ENCODE measurements at places on chromosomes 3 and 15. TPM values are rescaled to one million over a fixed set of nuclear protein-coding genes. Genes with fewer than 3 reads are reported as not detected.

GUCA1C gene
- not detected for total RNA-seq

CCR3 gene
- total RNA-seq, result not detected

ROBO2 gene
- total RNA-seq, result not detected

ZNF620 gene
- 1.9 TPM for total RNA-seq

AP4E1 gene
- total RNA-seq, result 9.0 TPM

CAPN3 gene
- total RNA-seq, result 0.32 TPM

CCRL2 gene
- total RNA-seq, result 0.18 TPM

XPC gene
- total RNA-seq, result 31.8 TPM

DZIP3 gene
- 3.9 TPM for total RNA-seq

ZNF860 gene
- 1.7 TPM for total RNA-seq

LRTM1 gene
- not detected for total RNA-seq

NMNAT3 gene
- 1.3 TPM for total RNA-seq

EPHA6 gene
- total RNA-seq, result not detected

All from A549 treated with CORT108297 at 1 μM for 4 hours (cell line).